ENCODE measurements at places on chromosomes 16 and 17.

DNA sequence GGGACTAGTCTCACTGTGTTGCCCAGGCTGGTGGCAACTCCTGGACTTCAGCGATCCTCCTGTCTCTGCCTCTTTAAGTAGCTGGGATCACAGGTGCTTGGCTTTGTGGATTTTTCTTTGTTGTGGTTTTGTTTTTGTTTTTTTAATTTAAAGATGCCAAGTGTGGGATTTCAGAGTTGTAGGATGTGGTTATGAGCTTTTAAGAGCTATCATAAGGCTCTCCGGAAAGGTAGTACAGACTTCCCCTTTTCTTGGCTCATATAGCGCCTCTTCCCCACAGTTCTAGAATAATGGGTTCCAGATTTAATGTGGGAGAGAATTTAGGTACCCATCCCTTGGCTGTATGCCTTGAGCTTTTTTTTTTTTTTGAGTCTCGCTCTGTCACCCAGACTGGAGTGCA, 17.1 kb downstream of the AKAP1 start:
- DNase-seq, result no peak

DNA sequence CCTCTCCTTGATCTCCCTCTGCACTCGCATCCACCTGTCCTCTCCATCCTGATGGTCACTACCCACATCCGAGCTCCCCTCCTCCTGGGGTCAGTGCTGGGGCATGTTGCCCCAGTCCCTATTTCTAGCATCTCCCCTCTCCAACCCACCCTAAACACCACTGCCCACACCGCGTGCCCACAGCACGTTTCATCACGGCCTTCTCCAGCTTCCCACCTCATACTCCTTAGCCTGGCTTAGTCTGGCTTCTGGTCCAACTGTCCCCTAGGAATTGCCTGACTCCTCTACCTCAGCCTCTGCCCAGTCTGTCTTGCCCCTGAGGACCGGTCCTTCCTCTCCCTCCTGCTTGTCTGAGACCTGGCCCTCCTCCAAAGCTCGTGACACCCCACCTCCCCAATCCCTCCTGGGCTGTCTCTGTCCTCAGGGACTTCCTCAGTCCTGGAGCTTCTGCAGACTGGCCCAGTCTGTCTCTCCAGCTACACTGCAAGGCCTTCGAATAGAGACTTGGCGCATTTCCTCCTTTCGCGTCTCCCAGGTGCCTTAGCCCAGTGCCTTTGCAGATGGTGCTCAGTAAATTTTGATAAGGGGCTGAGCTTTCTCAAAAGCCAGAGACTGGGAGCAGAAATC, 4.9 kb downstream of the ALOX15 start:
- no peak for DNase-seq

- DNase-seq, result no peak
Observed at GRCh38 chr16:57004387-57005250, 15.3 kb downstream of the NLRC5 start.

DNA sequence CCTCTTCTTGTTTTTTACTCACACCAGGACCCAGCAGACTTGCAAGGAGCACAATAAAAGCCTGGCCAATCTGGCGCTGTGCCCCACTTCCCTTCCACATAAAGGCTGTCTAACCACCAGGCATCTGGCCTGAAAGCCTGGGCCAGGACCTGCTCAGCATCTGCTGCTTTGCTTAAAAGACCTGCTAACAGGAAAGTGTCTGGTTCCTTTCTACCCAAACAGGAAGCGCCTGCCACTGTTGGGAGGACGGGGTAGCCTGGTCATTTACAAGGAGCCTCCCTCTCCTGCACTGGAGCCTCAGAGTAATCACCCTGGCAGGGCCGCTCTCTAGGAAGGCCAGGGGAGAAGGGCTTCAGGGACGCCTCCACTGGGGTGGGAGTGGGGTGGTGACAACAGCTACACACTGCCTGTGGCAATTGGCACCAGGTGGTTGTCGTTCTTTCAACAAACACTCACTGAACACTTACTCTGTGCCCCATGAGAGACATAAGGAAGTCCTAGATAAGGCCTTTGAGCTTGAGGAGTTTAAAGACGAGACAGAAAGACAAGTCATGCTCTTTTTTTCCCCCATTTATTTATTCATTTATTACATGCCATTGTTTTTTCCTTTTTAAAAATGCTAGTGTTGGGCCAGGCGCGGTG, 6.3 kb upstream of the MMP28 start:
- no peak for DNase-seq

- DNase-seq, result no peak
Observed at GRCh38 chr16:86676254-86676670, 97.9 kb downstream of the FOXL1 start.

GRCh38 chr16:81283044-81283443, 31.7 kb upstream of the GAN start:
- no peak for DNase-seq
